Right lobe of liver (tissue), 6 donors: ENCODE measurements at places on chromosomes 3 and 15.
A peak's percentile ranks its signal among the peaks of the same experiment; 100 is the strongest.

- peaks cover 25% of the 10 kb centered on the region for H3K36me3 ChIP-seq
- no peaks in the 10 kb centered on the region for H3K27me3 ChIP-seq
- DNase-seq = no peak
- H3K4me1 ChIP-seq = peaks cover 8% of the 10 kb centered on the region
- H3K4me3 ChIP-seq = no peak overlapping the region
Observed at GRCh38 chr3:179599531-179599930, 4.9 kb downstream of the MRPL47 start.

GRCh38 chr3:111864821-111865656 lies 6.0 kb downstream of the PHLDB2 start:
- H3K4me3 ChIP-seq = no peak overlapping the region
- H3K36me3 ChIP-seq = no peaks in the 10 kb centered on the region
- H3K27me3 ChIP-seq = no peaks in the 10 kb centered on the region

DNA sequence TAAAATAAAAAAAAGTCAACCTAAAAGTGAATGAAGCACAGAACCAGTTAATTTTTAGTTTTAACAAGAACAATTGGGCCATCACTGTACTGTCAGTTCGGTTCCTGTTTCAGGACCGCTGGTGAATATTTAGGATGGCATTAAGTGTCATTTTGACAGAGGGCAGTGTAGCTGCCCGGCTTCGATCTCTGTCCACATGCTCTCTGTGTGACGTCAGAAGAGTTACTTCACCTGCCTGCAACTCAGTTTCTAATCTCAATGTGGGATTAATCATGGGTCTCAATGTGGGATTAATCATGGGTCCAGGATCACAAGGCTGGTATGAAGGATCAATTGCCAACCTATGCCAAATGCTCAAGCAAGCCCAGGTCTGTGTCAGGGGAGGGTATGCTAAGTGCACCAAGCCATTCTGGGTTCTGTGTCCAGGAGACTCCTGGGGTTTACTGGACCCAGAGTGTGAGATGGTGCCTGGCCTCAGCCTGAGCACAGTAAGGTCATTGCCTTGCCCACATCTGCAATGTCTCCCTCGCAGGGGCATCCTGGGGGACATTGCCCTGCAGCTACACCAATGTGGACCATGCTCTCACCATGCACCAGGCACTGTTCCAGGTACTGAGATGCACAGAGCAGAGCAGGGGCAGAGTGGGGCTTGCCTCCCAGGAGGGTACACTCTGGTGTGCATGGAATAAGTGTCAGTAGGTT lies 8.1 kb downstream of the GABRA5 start:
- DNase-seq = no peak
- no peak overlapping the region for H3K27ac ChIP-seq
- no peak overlapping the region for H3K4me3 ChIP-seq
- H3K27me3 ChIP-seq = no peaks in the 10 kb centered on the region
- no peaks in the 10 kb centered on the region for H3K4me1 ChIP-seq

DNA sequence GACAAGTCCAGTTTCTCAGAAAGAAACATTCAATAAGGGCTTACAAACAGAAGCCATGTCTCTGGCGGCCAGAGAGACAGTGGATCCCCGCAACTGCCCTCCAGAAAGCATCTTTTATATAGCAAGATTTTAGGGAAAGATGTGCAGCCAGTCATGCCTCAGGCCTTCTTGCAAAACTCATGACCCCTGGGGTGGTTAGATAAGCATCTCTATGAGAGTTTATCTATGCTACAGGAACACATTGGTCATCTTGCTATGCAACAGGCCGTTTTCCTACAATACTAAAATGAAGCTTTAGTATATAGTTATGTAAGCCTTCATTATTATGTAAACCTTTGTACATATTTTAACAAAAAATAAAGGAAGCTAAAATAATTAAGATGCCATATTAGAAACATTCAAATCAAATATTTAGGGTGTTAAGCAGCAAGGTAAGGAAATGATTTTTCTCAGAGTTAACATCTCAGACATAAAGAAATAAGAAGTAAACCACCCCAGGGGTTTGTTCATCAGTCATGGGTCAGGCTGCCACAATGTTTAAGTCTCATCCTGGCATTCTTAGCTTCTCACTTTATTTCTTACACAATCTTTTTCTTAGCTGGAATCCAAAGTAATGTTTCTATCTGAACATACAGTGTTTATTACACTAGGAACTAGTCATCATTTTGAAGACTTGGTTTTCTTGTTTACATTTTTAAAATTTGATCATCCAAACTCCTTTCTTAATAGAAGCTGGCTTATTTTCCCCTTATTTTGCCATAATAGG lies 6.3 kb upstream of the FSIP1 start:
- no peak overlapping the region for H3K4me3 ChIP-seq
- peaks cover 3% of the 10 kb centered on the region for H3K4me1 ChIP-seq
- H3K27me3 ChIP-seq = no peaks in the 10 kb centered on the region
- no peak for DNase-seq
- no peaks in the 10 kb centered on the region for H3K36me3 ChIP-seq
- no peak overlapping the region for H3K27ac ChIP-seq

GRCh38 chr3:52302426-52303145 lies 13.5 kb upstream of the DNAH1 start:
- no peaks in the 10 kb centered on the region for H3K4me1 ChIP-seq
- no peaks in the 10 kb centered on the region for H3K36me3 ChIP-seq
- no peak overlapping the region for H3K4me3 ChIP-seq
- no peaks in the 10 kb centered on the region for H3K27me3 ChIP-seq
- DNase-seq = no peak

DNA sequence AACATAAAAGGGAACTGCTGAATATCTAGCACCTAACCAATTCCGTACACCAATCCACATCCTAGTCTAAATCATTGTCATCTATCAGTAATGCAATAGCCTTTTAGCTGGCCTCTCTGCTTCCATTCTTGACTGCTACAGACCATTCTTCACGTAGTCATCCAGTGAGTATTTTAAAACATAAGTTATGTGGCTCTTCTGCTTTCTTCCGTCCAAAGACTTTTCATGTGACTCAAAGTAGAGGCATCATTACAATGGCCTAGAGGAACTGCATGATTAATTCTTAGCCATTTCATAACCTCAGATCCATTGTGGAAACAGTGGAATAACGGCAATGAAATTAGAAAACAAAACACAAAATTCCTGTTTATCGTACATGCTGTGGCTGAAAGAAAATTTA lies 88.9 kb upstream of the CBLB start:
- no peaks in the 10 kb centered on the region for H3K36me3 ChIP-seq
- H3K27me3 ChIP-seq = no peaks in the 10 kb centered on the region
- no peak overlapping the region for H3K4me3 ChIP-seq
- H3K27ac ChIP-seq = no peak overlapping the region

GRCh38 chr3:156617781-156618180 lies 56.6 kb upstream of the TIPARP start:
- no peak for DNase-seq
- H3K27me3 ChIP-seq = no peaks in the 10 kb centered on the region
- no peaks in the 10 kb centered on the region for H3K36me3 ChIP-seq

DNA sequence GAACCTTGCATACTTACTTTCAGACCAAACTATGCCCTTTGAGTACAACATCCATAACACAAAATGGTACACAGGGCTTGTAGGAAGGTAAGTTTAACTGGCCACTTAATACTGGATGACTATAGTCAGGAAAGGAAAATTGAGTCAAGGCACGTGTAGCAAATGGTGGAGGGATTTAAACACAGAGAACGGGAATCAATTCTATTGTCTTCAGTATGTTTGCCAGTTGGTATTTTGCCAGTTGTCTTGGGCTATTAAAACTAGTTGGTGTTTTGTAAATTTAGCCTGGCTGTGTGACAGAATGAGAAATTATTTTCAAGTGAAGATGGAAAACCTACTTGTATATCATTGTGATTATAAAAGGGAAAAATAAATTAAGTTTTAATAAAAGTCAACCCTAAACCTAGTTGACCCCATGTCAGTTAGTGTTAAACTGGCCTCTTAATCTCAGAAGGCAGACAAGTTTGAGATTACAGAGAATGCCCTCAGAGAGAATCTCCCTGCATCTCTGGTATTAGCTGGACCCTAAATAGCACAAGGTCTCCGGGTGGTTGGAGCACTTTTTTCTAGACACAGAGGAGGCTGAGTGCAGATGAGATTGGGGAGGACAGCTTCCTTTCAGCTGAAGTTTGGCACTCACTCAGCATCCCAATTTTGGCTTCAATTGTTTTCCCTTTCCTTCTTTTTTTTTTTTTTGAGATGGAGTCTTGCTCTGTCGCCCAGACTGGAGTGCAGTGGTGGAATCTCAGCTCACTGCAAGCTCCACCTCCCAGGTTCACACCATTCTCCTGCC lies 91.2 kb downstream of the MB21D2 start:
- no peaks in the 10 kb centered on the region for H3K4me1 ChIP-seq
- no peaks in the 10 kb centered on the region for H3K27me3 ChIP-seq
- H3K27ac ChIP-seq = no peak overlapping the region
- no peak overlapping the region for H3K4me3 ChIP-seq
- DNase-seq = no peak

GRCh38 chr3:64440498-64440897 lies 215.2 kb upstream of the PRICKLE2 start:
- H3K27ac ChIP-seq = no peak overlapping the region
- no peaks in the 10 kb centered on the region for H3K36me3 ChIP-seq
- H3K4me3 ChIP-seq = no peak overlapping the region
- no peaks in the 10 kb centered on the region for H3K27me3 ChIP-seq
- no peak for DNase-seq

GRCh38 chr3:159765030-159765859 lies 223.4 kb upstream of the IL12A start:
- peak overlapping the region; percentile 92 for H3K27ac ChIP-seq
- no peaks in the 10 kb centered on the region for H3K27me3 ChIP-seq
- peak; percentile 64 for DNase-seq
- H3K36me3 ChIP-seq = no peaks in the 10 kb centered on the region
- H3K4me1 ChIP-seq = no peaks in the 10 kb centered on the region

- no peak overlapping the region for H3K4me3 ChIP-seq
- no peak overlapping the region for H3K27ac ChIP-seq
- H3K27me3 ChIP-seq = no peaks in the 10 kb centered on the region
- no peak for DNase-seq
Observed at GRCh38 chr15:99324082-99324620, 72.9 kb downstream of the LRRC28 start.

DNA sequence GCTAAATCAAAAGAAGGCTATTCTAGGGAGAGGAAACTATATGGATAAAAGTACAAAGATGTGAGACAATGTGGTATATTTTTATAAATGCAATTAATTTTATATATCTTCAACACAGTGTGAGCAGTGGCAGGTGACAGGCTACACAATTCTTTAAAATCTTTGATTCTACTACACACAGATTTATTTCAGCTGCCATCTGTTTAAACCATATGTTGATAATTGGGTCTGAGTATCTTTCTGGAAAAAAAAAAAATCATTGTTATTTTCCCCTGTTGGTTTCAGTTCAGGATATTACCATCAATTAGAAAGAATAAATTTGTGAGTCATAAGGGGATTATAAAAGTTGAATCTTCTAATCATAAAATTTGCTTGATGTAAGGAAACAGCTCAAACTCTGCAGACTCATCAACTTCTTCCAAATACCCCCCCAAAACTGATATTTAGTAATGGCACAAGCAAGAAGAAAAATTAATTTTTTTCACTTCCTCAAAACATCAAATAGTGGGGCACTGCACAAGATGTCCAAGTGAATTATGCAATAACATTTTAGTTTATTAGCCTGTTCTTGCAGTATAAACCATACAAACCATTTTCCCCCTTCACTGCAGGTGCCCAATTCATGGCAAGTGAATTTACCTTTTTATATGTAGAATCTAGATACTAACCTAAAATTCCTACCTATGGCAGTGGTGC lies 12.0 kb downstream of the PIERCE2 start:
- H3K4me3 ChIP-seq = no peak overlapping the region
- no peak for DNase-seq
- H3K27ac ChIP-seq = no peak overlapping the region
- H3K36me3 ChIP-seq = no peaks in the 10 kb centered on the region
- H3K27me3 ChIP-seq = no peaks in the 10 kb centered on the region
- H3K4me1 ChIP-seq = no peaks in the 10 kb centered on the region

DNA sequence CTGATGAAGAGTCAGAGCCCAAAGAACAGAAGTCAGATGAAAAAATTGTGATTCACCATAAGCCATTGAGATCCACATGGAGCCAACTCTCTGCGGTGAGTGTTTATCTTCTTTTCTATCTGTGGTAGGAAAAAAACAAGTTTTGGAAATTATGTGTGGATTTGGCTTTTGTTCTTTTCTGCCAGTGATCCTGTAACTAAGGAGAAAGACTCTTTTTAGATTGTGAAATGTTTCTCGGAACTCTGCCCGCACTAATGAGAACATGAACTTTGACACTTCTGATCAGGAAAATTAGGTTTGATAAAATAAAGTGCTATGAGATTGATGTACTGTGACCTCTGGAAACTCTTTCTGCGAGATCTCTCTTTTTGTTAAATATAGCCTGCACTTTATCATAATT lies 8.4 kb downstream of the ARHGEF26 start:
- H3K36me3 ChIP-seq = no peaks in the 10 kb centered on the region
- no peak for DNase-seq
- H3K27me3 ChIP-seq = no peaks in the 10 kb centered on the region
- H3K27ac ChIP-seq = peak overlapping the region; percentile 82
- H3K4me1 ChIP-seq = peaks cover 74% of the 10 kb centered on the region
- H3K4me3 ChIP-seq = peak overlapping the region; percentile 12

GRCh38 chr15:51229907-51230330 lies 108.5 kb downstream of the CYP19A1 start:
- no peaks in the 10 kb centered on the region for H3K27me3 ChIP-seq
- no peaks in the 10 kb centered on the region for H3K4me1 ChIP-seq
- no peaks in the 10 kb centered on the region for H3K36me3 ChIP-seq
- no peak for DNase-seq
